ENCODE measurements at places on chromosomes 4 and X. TPM values are rescaled to one million over a fixed set of nuclear protein-coding genes. Genes with fewer than 3 reads are reported as not detected.

LDB2 gene
- 16.9 TPM for total RNA-seq

GUCY1A1 gene
- 20.0 TPM for total RNA-seq

FAM149A gene
- total RNA-seq: 38.2 TPM

MAGEB17 gene
- total RNA-seq: not detected

EREG gene
- total RNA-seq: 5.7 TPM

TRPC5OS gene
- 0.20 TPM for total RNA-seq

MAGEC2 gene
- total RNA-seq: not detected

CRMP1 gene
- total RNA-seq: 1.4 TPM

TLR10 gene
- 0.98 TPM for total RNA-seq

NUDT11 gene
- 1.5 TPM for total RNA-seq

DRD5 gene
- not detected for total RNA-seq

TRIM61 gene
- total RNA-seq: 2.8 TPM

DNA sequence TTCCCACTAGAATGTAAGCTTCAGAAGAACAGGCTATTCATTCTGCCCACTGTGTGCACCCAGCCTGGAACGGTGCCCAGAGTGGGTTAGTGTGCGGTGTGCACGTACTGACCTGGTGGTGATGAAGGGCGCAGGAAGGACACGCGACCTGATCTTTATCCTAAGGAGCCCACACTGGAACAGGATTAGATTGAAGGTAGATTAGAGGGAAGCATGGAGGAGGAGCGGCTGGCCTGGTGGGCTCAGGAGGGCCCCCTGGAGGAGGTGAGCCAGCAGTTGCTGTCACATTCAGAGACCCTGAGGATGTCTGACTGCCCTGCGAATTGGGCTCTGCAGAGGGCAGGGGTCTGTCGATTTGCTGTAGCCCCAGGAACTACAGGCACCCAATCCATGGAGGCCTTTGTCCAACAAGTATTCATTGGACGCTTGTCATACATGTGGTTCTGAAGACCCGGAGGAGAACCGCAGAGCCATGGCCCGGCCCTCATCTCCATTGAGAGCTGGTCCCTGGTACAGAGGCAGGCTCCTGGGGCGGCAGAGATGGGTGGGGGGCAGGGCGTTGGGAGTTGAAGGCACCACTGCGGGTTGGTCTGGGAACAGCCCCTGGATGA is 73.2 kb downstream of the HTRA3 start:
- no peak for DNase-seq

DNA sequence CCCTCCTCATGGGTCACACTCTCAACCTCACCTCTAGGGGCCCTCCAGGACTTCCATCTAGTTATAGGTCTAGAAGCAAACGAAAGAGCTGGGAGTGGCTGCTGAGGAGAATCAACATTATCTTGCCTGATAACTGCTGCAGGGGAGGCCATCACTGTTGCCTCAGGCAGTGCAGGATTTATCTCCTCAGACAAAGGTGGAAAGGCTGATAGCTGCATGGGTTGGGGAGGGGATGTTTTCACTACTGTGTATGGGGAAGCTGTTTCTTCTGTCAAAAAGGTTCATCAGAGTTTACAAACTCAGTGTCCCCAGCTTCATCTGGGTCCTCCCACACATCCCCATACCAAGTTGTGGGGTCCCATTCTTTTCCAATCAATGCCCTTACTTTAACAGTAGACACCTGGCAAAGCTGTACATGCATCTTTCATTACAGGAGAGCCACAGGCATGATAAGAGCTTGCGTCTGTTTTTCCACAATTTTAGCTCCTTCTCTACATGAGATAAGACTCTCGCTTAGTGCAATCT is 17.6 kb upstream of the PRDM8 start:
- no peak for DNase-seq

DNA sequence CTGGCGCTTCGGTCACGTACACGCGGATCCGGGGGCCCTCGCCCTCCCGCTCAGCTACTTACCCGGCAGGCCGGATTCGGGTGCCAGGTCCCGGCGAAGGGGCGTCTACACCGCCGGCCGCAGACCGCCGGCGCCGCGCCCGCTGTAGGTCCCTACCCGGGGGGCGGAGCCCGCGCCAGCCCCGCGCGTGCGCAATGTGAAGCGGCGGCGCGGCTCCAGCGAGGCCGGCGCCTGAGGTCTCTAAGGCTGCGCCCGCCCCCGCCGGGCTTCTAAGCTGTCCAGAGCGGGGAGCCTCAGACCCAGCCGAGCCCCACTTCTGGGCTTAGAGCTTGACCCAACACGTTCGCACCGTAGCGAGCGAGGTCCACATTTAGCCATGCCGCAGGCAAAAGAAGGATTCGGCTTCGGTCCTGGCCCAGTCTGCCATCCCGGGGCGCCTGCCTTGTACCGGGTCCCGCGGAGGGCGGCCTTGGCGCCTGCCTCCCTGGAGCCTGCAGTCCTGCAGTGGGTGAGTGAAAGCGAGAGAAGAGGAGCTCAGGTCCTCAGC is at the start of gene ZNF518B:
TSS of gene ZNF518B (minus strand) at position 172 of the 547 bp plus-strand sequence. CDS start 11,098 bp downstream, outside the sequence.
- peak; percentile 65 for DNase-seq

DNA sequence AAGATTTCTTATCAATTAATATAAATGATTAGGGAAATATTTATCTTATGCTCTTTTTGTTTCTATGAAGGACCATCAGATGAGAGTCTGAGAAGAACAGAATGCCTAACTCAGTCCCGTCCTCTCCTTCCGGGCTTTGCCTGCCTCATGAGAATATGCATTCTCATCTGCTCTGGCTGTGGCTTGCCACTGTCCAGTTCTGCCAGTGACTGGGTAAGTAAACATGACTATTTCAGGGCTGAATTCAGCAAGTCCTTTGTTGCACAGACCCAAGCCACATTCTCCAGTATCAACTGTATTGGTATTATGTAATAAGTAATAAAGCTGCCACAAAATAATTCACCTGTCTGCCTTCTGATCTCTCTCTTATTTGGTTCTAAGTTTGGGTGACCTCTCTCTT is 110.7 kb downstream of the WDFY3 start:
- no peak for DNase-seq

GRCh38 chr4:13289391-13289790 is 194.7 kb downstream of the RAB28 start:
- no peak for DNase-seq

GRCh38 chr4:71294301-71294700 is 44.5 kb upstream of the SLC4A4 start:
- no peak for DNase-seq

DNA sequence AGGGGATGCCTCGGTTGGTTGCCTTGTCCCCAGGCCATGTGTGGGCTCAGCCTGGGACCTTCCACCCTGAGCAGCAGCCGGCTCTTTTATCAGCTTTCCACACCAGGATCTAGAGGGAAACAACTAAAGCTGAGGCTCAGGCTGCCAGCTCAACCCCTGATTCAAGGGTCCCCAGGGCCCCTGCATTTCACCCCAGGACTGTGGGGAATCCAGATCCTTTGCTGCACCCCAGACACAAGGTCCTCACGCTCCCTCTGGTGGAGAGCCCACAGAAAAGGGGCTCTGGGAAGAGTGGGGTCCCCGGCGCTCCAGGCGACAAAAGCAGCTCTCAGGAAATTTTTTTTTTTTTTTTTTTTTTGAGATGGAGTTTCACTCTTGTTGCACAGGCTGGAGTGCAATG is 64.3 kb downstream of the ZFYVE28 start:
- no peak for DNase-seq

- DNase-seq: no peak
Measured at GRCh38 chr4:36761607-36762006, 480.2 kb downstream of the DTHD1 start.

DNA sequence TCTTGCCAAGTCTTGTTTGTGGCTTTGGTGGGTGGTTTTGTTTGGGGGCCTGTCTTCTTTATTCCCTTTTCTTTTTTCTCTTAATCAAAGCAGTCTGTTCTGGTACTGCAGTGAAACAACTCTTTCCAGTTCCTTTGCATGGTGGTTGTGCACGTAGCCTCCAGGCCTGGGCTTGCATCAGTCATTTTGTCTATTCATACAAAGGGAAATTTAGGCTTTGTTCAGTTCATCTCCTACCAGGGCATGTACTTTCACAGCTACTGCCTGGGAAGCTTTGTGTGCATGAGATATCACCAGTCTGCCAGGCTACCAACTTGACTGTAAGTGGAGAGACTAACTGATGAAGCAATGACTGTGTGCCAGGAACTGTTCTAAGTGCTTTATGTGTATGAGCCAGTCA is 8.5 kb downstream of the TRIM2 start:
- no peak for DNase-seq

DNA sequence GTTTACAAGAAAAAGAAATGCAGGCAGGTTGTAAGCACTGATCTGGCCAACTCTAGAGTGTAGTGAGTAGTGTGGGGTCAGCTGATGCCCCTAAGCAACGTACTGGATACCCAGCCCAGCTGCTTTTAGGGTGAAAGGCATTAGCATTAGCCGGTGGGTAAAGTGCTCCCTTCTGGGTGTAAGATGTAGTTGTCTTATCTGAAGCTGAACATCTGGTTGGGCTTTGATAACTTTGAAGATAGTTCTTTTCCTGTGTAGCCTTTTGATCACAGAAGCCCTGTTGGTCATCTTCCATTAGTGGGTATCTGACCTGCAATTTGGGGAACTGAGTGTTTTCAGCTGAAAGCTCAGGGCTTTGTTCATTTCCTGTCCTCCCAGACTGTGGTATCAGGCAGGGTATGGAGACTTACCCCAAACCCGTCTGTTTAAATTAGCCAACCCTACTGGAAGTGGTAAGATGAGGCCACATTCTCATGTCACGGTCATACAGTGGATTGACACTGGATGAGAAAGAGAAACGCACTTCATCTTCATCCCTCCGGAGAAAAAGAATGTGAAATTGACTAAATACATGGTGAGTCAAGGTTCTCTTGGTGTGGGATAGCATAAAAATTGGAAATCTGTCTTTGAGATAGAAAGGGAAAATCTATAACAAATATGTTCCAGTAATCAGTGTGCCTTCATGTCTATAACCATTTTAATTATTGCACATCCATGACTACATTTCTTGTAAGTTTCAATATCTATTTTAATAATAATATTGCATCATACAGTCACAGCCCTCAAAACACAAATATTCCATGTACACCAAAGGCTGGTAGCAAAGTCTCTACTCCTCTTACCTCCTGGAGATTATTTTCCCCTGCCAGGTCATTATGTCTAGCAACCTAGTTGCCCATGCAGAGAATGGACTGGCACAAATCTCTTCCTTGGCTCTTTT is 8.7 kb downstream of the RHOH start:
- DNase-seq: no peak

DNA sequence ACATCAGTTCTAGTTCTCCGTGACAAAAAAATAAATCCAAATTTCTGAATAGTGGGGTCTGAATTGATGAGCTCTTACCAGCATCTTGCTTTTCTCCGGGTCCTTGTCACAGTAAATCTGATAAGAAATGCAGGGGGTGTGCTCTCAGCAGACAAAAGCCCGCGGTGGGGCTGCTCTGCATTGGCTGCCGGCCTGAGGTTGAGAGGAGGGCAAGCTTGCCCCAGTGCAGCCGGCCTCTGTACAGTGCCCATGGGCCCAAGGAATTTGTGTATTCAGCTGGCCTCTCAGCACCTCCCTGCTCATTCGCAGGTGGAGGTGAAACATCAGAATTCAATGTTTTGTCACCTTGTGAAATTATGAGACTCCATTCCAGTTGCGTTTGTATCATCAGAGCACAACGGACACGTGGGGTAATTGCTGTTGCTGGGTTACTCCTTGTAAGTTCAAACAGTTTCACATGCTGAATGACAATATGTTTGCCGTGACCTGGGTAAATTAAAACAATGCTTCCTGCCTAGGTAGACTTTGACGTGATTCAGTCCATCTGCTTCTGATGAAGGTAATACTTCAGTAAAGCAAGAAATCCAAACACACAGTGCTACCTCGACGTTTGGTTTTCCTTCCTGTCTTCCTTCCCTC is 596.4 kb downstream of the MID1IP1 start:
- no peak for DNase-seq

GRCh38 chrX:20672476-20672875 is 405.8 kb upstream of the RPS6KA3 start:
- DNase-seq: no peak

- DNase-seq: no peak
Measured at GRCh38 chrX:135981668-135982067, 3.6 kb upstream of the SLC9A6 start.

GRCh38 chr4:166518315-166518714 is 645.3 kb downstream of the TLL1 start:
- no peak for DNase-seq

GRCh38 chrX:2652106-2652505 is 39.0 kb upstream of the CD99 start:
- no peak for DNase-seq

DNA sequence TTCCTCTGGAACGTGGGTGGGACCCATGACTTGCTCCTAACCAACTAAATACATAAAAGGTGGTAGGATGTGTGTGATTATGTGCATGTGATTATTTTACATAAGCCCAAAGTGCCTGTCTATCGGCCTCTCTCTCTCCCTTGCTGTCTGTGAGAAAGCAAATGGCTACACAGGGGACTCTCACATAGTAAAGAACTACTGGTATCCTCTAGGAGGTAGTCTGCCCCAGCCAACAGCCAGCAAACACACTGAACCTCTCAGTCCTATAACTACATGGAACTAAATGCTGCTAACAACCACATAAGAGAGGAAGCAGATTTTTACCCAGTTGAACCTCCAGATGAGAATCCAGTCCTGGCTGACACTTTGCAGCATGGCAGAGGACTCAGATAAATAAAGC is 1249.4 kb downstream of the ADGRL3 start:
- no peak for DNase-seq

- no peak for DNase-seq
Measured at GRCh38 chr4:98692411-98692810, 34.0 kb upstream of the TSPAN5 start.

DNA sequence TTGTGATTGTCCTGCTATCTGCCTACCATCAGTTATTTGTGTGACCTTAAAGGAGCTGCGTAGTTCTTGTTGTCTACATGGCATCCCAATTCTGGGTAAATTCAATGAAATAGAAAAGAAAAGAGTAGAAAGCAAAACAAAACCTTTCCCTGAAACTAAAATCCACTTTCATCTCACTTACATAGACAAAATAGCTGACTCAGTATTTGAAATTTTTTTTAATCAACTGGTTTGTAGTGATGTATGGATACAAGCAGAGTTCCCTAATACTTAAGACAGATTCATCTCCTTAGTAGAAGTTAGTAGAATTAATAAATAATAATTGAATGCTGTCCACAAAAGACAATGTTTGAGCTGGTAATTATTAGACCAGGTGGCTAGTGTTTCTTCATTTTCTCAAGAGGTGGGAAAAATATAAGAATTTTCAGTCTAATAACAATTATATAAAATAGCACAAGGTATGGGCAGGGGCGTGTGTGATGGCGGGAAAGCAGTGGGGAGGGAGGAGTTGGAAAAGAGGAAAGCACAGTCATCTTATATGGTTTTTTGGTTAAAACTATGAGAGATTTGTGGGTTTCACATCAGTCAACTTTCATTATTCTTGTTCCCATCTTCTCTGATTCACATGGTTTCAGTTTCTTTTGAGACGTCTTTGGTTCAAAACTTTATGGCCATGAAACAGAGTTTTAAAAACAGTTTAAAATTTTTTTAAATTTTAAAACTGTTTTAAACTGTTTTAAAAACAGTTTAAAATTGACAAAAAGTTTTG is 275.2 kb downstream of the SPRY1 start:
- no peak for DNase-seq

GRCh38 chr4:1809754-1810502 is 16.8 kb downstream of the FGFR3 start:
- DNase-seq: peak; percentile 56

GRCh38 chrX:143669395-143669794 is 33.5 kb upstream of the SLITRK4 start:
- no peak for DNase-seq

Data from mucosa of gallbladder (tissue), 1 donor.